Activated T-helper 1 cell treated with anti-CD3 and anti-CD28 coated beads, Interleukin-2, amount 50 U/mL, for 16 hours (primary cell): ENCODE measurements at places on chromosomes 4 and X.

- DNase-seq: peak; percentile 64
Observed at GRCh38 chrX:9312922-9313867, 151.7 kb upstream of the TBL1X start.

- DNase-seq: no peak
Observed at GRCh38 chrX:40976981-40977380, 108.3 kb upstream of the USP9X start.

DNA sequence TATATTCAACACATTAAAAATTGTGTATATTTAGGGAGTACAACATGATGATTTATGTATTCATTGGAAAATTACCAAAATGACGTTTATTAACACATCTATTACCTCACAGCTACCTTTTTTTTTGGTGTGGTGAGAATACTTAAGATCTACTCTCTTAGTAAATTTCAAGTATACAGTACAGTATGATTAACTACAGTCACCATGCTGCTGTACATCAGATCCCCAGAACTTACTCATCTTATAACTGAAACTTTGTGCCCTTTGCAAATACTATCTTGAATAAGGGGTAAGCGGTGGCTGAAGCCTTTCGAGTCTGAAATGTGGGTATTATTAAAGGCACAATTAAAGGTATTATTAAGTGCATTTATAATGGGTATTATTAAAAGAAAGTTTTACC, 976 bp downstream of the PHKA1 start:
- no peak for DNase-seq

DNA sequence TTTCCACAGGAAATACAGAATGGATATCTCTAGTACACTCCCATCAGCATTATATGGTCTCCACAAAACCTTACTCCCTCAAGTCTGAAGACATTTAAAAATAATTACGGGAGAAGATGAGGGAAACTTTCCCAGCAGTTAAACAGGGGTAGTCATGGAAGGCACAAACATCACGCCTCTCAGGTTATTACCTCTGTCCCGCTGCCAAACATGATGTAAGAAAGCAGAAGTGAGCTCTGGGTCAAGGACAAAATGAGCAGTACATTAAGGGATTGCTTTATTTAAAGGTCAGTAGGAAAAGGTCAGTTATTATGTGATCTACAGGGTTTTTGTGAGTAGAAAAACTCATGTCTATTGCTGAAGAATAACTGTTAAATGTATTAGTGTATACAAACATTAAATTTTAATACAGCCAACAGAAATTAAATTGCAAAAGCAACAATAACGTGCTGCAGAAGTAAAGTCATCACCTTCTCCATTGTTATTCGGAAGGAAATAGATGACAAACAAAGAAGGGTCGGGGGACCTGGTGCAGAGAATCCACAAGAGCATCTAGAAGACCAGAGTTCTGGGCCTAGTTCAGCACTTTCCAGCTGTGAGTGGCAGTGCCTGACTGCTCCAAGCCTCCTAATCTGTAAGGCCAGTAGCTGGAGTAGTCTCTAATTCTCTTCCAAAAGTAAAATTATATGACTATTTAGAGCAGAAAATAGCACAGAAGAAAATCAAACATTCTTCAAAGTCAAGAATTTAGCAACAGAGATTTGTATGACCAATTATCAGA, 171.2 kb downstream of the PPP3CA start:
- no peak for DNase-seq

- no peak for DNase-seq
Observed at GRCh38 chr4:167100120-167100519, 134.2 kb downstream of the SPOCK3 start.

- no peak for DNase-seq
Observed at GRCh38 chr4:83503974-83504373, 19.1 kb upstream of the ABRAXAS1 start.

DNA sequence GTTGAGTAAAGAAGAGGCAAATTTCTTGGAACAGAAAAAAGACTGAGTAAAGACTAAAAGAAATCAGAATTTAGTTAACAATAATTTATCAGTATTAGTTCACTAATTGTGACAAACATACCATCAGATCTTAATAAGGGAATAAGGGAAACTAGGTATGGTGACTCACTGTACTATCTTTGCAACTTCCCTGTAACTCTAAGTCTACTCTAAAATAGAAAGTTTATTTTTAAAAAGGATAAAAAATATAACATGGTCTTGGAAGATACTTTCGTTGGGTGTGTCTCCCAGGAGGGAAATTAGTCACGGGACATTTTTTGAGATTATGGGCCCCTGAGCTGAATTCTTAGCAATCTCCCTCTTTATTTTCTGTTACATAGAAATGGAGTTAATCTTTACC, 97.3 kb downstream of the EMCN start:
- DNase-seq: no peak

DNA sequence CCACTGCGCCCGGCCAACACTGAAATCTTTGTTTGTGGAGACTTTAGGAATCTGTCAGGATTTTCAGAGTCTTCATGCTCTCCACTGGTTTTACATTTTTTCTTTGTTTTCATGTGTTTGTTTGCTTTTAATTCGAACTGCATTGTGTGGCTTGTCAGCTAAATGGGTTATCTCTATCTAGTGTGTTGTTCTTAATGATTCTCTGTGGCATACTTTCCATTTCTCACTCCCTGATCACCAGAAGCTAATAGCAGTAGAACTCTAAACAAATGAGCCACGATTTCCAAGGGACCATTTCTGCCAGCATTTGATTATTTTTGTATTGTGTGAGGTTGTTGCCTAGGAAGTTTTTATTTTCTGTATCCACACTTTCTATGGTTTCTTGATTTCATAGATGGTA, 352.4 kb downstream of the CAMK2D start:
- DNase-seq: no peak

DNA sequence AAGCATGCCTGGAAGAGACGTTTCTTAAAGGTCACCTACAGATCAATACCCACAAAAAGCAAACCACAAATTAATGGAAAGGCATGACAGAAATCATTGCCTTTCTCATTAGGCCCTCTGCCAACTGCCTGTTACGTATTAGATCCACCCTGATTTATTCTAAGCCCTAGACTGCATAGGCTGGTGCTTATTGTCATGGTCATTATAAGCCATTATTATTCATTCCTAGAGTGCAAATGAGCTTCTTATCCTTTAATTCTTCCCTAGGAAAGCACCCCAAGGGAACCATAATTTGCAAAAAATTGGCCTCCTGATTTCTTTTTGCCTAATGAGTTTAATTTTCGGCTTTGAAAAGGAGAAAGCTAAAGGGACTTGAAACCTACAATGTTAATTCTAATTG, 184.2 kb upstream of the GPRIN3 start:
- DNase-seq: no peak

DNA sequence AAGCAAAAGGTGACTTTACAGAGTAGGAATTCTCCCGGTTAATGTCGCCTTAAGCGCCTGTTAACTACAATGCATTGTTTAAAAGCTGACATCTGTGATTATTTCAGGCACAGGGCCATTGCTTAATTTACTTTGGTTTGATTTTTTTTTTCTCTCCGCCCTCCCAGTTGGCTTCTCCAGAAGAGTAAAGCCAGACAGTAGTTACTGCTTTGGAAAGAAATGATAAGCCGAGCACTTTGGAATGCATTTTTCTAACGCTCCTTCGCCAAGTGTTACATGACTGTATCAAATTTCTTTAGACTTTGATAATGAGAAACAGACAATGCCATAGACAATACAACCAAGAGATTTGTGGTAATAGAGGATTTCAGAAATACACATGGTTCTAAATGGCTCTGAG, 383.0 kb upstream of the TENM3 start:
- no peak for DNase-seq

DNA sequence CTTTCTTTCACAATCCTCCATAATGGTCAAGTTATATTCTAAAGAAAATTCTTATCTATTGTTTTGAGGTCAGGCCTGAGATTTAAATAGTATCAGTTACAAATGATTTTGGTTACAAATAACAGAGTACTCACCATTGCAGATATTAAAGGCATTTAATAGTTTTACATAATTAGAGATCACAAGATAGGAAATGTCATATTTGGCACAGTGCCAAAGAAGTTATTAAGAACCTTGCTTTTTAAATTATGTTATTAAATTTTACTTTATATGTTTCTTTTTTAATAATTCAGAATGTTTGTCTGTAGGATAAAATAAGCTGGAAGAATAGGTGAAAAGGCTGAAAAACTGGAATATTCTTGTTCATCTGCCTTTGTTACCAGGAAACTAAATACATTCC, 1174.7 kb downstream of the PCDH18 start:
- DNase-seq: no peak

- DNase-seq: no peak
Observed at GRCh38 chr4:82921795-82922194, 21.3 kb downstream of the THAP9 start.

GRCh38 chr4:186158021-186158813, 33.1 kb upstream of the CYP4V2 start:
- DNase-seq: no peak
